GM12892 (cell line): ENCODE measurements at places on chromosomes 11 and 22.

DNA sequence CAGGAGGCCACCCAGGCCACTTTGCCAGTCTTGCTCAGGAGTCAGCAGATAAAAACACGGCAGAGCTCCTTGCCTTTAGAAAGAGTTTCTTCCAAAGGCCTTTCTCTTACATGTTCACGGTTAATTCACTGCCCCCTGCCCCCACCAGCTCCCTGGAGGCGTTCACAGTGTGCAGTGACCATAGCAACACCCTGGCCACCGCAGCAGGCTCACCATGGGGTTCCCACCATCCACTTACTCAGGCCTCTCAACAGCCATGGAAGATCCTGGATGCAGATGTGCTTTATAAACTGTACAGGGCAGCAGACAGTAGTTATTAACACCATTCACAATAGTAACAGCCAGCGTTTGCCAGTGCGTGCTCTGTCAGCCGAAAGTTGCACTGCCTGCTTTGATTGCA is 10.6 kb upstream of the MYO7A start:
- DNase-seq: no peak

DNA sequence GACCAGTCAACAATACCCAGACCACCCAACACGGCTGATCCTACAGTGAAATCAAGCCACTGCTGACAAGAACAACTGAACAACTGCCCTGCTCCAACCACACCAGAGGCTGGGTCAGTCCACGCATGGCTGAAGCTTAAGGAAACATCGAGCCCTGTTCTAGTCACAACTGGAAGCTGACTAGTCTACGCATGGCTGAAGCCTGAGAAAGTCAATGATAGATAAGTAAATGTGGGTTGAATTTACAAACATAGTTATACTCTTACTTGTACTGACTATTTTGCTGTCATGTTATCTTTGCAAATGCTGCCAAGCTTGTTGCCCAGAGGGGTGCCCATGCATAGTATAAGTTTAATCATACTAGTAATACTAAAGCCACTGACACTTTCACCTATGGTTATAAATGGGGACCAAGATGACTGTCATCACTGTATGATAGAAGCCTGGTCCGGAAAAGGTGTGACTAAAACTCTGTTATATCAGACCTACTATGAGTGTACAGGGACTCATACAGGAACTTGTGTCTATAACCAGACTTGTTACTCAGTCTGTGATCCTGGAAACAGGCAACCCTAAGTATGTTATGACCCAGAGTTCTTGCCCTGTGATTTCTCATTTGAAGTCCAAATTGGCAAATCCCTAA is 43.4 kb upstream of the GLYAT start:
- no peak for DNase-seq

- DNase-seq: no peak
Measured at GRCh38 chr11:133895061-133895479, 49.8 kb upstream of the SPATA19 start.

DNA sequence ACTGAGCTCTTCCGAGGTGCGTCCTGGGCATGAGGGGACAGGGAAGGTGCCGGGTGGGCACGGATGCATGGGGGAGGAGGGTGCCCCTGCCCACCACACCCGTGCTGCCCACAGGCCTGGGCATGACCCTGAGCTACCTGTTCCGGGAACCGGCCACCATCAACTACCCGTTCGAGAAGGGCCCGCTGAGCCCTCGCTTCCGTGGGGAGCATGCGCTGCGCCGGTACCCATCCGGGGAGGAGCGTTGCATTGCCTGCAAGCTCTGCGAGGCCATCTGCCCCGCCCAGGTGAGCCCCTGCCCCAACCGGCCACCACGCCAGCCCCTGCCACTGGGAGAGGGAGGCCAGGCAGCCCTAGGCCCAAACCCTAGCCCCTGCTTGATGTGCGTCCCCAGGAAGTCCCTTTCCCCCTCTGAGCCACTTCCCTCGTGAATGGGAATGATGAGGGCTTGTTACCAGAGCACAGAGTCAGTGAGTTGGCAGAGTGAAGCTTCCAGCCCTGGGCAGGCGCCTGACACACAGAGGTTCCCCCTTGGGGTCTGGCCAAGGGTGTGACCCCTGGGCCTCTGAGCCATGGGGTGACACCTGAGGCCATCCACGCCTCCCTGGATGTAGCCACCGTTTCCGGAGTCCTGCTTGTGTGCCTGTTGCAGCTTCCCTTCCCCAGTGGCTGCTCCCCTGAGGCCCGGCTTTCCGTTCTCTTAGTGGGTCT is 2.7 kb downstream of the NDUFS8 start:
- no peak for DNase-seq

DNA sequence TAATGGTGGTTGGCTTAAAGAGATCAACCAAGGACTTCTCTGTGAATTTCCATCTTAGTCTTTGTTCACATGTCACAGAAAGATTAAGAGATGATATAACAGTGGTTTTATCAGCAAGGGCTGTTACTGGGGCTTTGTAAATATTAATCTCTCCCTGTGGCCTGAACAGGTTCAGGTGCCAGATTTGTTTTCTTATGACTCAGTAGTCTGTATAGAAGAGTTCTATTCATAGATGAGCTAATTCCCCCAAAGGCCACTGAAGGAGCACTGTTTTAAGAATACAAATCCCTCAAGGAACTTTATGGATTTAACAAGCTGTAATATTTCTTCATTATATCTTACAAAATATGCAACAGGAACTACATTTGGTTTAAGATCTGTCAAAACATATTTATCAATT is 50.4 kb downstream of the TCP11L1 start:
- no peak for DNase-seq

- DNase-seq: no peak
Measured at GRCh38 chr11:87330187-87330601, 292.5 kb downstream of the TMEM135 start.
